ENCODE measurements at places on chromosomes 5 and 9. TPM values are rescaled to one million over a fixed set of nuclear protein-coding genes. Genes with fewer than 3 reads are reported as not detected.

DNA sequence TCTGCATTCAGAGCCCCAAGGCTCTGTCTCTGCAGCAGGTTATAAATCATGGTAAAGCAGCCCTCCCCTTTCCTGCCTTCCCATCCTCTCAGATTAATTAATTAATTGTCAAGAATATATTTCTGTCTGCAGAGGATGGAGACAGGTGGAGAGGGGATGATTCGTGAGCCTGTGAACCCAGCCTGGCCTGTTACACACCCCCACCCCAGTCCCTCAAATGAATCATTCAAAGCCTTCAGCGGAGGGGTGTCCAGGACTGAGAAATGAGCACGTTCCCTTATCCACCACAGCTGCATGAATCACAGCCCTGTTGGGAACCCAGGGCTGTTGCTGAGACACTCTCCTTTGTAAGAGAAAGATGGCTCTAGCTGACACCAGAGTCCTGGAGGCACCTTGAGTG is 56.0 kb downstream of the NIPAL4 start:
- no peak for DNase-seq

GRCh38 chr5:147576646-147577535 is 67.0 kb upstream of the DPYSL3 start:
- no peak for DNase-seq

- no peak for DNase-seq
Measured at GRCh38 chr5:67770431-67771025, 445.0 kb upstream of the PIK3R1 start.

- no peak for DNase-seq
Measured at GRCh38 chr9:68505681-68506409, 34.8 kb downstream of the TMEM252 start.

DNA sequence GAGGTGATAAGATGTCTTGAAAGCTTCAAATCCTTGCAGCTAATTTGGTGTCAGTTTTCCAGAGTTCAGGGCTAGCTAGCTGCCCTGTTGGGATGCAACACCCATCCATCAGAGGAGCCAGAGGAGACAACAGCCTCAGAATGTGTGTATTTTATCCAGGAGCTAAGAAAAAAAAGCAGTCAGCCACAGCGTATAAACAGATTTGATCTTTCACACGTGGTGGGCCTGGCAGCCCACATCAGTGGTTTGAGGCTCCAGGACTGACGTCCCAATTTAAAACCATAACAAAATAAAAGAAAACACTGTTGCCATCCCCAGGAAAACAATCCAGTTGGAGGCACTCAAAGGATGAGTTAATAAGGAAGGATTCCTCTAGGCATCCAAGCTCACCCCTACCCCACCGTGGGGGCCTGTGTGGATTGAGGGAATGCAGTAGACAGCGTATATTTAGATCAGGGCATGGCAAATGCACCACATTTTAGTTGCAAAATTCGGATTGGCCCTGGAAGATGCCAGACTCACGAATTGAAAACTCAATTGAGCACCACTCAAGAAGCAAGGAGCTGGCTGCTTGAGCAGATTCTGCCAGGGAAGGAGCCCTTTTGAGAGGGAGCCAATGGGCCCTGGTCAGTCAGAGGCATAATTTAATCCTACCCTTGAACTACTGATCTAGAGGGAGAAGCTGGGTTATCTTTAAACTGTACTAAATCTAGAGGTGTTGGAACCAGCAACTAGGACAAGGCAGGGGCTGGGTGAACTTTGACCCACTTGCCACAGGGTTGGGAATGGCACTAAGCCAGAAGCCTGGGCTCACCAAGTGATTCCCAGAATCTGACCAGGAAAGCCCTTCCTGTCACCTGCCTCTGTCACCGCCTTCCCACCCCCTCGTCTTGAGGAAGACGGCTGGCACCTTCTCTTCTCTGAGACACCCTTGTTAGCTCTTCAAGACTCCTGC is 17.5 kb downstream of the ADRA1B start:
- no peak for DNase-seq

RNF224 gene
- polyA plus RNA-seq: 3.0 TPM

LMNB1 gene
- 143 TPM for polyA plus RNA-seq

GRCh38 chr5:171622010-171622409 is 163.6 kb upstream of the SMIM23 start:
- DNase-seq: no peak
